Glutamatergic neuron (in vitro differentiated cells): ENCODE measurements at places on chromosomes 7 and 10. TPM values are rescaled to one million over a fixed set of nuclear protein-coding genes. Genes with fewer than 3 reads are reported as not detected.
A peak's percentile ranks its signal among the peaks of the same experiment; 100 is the strongest.

The LIPF gene
- not detected for total RNA-seq

- H3K4me3 ChIP-seq, result no peak overlapping the region
- no peaks in the 10 kb centered on the region for H3K36me3 ChIP-seq
- H3K4me1 ChIP-seq, result peaks cover 16% of the 10 kb centered on the region
- no peak overlapping the region for H3K27ac ChIP-seq
- no peaks in the 10 kb centered on the region for H3K27me3 ChIP-seq
Measured at GRCh38 chr10:122082616-122083477, 93.9 kb downstream of the TACC2 start.

DNA sequence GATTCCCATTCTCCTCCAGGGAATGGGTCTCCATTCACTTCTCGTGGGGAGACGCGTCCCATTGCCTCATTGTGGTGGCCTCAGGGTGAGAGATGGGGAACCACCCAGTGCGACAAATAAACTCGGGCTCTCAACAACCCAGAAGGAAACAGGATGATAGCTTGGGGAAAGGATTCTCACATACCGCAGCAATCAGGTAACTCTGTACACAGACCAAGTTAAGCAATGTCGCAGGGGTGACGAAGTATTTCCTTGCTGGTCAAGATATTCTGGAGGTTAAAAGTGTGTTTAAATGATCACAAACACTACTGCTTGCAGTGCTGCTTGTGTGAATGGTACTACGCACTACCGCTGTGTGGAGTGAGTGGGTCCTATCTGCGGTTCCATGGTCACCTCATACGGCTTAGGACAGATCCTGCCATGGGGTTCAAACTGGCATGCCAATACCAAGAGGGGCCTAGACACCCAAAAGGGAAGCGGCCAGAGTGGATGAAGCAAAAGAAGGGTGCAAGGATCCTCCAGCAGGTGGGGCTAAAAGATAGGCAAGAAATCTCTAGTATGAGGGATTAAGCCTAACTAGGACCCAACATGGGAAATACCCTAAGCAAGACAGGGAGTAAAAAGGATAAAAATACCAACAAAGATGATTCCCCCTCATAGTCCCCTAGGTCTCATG, 143.8 kb upstream of the TMEM106B start:
- no peaks in the 10 kb centered on the region for H3K36me3 ChIP-seq
- H3K27ac ChIP-seq, result no peak overlapping the region
- DNase-seq, result peak; percentile 63
- peaks cover 2% of the 10 kb centered on the region for H3K27me3 ChIP-seq
- peaks cover 4% of the 10 kb centered on the region for H3K4me1 ChIP-seq

- peaks cover 5% of the 10 kb centered on the region for H3K4me1 ChIP-seq
- H3K4me3 ChIP-seq, result no peak overlapping the region
- no peaks in the 10 kb centered on the region for H3K27me3 ChIP-seq
- H3K36me3 ChIP-seq, result peaks cover 4% of the 10 kb centered on the region
Measured at GRCh38 chr10:96910488-96911395, 78.6 kb downstream of the LCOR start.

GRCh38 chr7:151429237-151429559, 10.7 kb downstream of the CRYGN start:
- H3K36me3 ChIP-seq, result no peaks in the 10 kb centered on the region
- DNase-seq, result no peak
- no peak overlapping the region for H3K4me3 ChIP-seq
- H3K27me3 ChIP-seq, result peaks cover 1% of the 10 kb centered on the region
- peaks cover 3% of the 10 kb centered on the region for H3K4me1 ChIP-seq

DNA sequence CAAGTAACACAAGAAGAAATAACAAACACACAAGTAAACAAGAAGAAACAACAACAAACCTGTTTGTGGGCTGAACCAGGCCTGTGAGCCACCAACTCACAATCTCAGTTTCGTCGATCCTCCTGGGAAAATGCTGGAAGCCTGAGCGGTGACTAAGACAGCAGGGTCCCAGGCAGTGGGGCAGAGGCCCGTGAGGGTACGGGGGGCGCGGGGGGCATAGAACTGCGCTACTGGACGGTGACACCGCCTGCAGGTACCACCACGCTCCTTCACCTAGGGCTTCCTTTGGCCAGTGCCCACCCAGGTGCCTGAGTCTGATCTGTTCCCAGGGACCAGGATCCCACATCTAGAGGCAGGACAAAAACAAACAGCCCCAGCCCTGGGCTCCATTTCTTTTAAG, 3.4 kb upstream of the CALN1 start:
- peaks cover 3% of the 10 kb centered on the region for H3K27me3 ChIP-seq
- H3K36me3 ChIP-seq, result no peaks in the 10 kb centered on the region
- peaks cover 3% of the 10 kb centered on the region for H3K4me1 ChIP-seq
- H3K27ac ChIP-seq, result no peak overlapping the region
- no peak for DNase-seq

DNA sequence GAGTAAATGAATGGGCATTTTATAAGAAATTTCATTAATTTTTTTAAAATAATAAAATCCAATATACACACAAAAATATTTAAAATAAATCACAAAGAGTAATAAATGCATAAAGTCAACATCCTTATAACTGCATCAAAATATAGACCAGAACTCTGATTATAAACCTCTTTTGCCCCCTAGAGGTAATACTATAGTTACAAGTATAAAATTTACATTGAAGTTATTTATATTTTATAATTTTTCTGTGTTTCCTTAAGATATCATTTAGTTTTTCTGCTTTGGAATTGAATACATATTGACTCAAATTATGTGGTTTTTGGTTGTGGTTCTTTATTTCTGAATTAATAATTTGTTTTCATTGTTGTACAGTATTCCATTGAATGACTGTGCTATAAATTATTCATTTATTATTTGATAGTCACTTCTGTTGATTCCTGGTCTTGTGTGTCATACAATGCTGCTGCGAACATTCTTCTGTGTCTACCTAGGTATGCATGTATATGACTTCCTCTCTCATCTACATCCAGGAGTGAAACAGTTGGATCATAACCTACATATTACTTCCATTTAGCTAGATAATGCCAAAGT, 673.6 kb downstream of the IPMK start:
- H3K4me1 ChIP-seq, result no peaks in the 10 kb centered on the region
- no peak for DNase-seq
- H3K4me3 ChIP-seq, result no peak overlapping the region
- H3K36me3 ChIP-seq, result no peaks in the 10 kb centered on the region
- H3K27ac ChIP-seq, result no peak overlapping the region

DNA sequence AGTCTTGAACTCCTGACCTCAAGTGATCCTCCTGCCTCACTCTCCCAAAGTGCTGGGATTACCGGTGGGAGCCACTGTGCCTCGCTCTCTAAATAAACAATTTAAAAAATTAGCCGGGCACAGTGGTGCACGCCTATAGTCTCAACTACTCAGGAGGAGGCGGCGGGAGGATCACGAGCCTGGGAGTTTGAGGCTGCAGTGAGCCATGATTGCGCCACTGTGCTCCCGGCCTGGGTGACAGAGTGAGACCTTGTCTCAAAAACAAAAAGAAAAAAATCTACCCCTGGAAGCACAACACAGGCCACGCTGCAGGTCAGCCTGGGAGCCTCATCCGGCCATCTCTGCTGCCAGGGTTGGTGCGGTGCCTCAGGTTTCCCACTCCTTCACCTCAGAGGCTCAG, 3.8 kb upstream of the EIF3B start:
- no peak for DNase-seq
- no peak overlapping the region for H3K4me3 ChIP-seq
- no peak overlapping the region for H3K27ac ChIP-seq
- H3K36me3 ChIP-seq, result no peaks in the 10 kb centered on the region
- H3K4me1 ChIP-seq, result peaks cover under 1% of the 10 kb centered on the region
